ENCODE measurements at places on chromosomes 1 and 21.

DNA sequence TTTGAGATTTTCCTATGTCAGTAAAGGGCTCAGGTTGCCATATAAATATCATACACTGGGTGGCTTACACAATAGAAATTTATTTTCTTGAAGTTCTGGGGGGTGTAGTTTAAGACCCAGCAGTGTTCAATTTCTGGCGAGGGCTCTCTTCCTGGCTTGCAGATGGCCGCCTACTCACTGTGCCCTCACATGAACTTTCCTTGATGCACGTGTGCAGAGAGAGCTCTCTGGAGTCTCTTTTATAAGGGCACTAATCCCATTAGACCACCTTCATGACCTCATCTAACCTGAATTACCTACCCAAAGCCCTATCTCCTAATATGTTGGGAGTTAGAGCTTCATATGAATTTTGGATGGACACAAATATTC lies 21.1 kb downstream of the TMEM51 start:
- DNase-seq, result no peak

GRCh38 chr1:168972887-168973286 lies 133.6 kb upstream of the ATP1B1 start:
- no peak for DNase-seq

- DNase-seq, result no peak
These were observed 313.4 kb upstream of the C1orf174 start for GRCh38 chr1:4213366-4213973.

DNA sequence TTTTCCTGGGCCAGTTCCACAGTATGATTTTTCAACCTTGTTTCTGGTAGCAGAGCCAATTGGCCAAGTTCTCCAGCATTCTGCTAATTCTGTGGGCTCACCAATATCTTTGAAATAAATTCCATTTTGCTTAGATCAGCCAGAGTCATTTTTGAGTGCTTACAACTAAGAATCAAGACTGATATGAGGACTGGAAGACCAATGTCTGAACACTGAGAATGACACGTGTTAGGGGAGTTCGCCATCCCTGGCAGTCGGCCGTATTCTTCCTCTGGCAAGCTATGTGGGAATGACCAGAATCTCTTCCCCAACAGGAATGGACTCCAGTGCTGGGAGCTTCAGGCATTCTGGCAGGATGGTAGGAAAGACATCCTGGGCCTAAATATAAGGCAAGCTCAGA lies 4.9 kb upstream of the TENT5C start:
- no peak for DNase-seq

GRCh38 chr1:36787312-36787913 lies 246.9 kb downstream of the GRIK3 start:
- DNase-seq, result no peak

GRCh38 chr1:78227705-78228635 lies 182.2 kb downstream of the GIPC2 start:
- no peak for DNase-seq

GRCh38 chr21:32311621-32312020 lies 13.0 kb downstream of the MRAP start:
- DNase-seq, result no peak

GRCh38 chr1:14949836-14950713 lies 203.5 kb upstream of the TMEM51 start:
- DNase-seq, result no peak

- peak; percentile 11 for DNase-seq
These were observed 50.2 kb upstream of the USP25 start for GRCh38 chr21:15679630-15680029.

DNA sequence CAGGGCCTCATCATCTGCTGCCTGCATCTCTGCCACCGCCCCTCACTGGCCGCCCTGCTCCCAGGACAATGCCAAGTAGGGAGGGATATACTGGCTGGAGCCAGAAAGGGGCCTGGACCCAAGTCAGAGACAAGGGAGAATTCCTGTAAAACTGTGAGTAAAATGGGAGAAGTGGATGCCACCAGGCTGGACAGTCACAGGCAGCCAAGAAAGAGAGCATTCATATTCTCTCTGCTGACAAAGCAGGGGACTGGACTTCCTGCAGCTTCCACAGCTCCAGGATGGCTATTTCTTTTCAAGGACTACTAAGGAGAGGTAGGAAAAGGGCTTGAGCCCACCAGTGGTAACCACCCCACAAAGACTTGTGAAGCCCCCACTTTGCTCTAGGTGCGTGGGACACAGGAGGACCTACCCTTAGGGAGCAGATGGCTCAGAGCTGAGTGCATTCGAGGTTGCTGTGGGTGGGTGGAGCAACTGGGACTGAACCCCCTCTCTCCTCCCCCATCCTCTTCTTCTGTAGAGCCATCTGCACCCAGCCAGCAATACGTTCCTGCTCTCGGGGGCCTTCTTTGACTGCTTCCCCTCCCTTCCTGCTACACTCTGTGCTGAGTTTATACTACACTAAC lies 57.5 kb downstream of the GLIS1 start:
- DNase-seq, result no peak

DNA sequence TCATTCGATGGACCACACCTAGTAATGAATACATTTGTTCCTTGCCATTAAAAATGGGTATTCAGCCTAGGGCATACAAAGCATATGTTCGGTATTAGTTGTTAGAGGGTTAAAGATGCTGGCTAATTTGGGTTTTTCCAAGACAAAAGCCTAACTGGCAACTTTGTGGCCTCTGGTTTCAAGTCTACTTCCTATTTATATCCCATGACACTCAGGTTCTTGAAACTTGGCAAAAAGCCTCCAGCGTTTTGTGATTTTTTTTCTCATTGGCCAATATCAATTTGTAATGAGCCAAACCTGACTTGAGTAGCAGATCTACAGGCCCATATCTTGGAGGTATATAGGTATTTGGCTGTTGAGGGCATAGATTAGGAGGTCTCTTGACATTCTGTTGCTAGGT lies 75.3 kb downstream of the C1orf21 start:
- DNase-seq, result no peak

- no peak for DNase-seq
These were observed 142.9 kb downstream of the BACH1 start for GRCh38 chr21:29441651-29442050.

GRCh38 chr1:13860031-13860430 lies 160.0 kb downstream of the PRDM2 start:
- DNase-seq, result no peak

DNA sequence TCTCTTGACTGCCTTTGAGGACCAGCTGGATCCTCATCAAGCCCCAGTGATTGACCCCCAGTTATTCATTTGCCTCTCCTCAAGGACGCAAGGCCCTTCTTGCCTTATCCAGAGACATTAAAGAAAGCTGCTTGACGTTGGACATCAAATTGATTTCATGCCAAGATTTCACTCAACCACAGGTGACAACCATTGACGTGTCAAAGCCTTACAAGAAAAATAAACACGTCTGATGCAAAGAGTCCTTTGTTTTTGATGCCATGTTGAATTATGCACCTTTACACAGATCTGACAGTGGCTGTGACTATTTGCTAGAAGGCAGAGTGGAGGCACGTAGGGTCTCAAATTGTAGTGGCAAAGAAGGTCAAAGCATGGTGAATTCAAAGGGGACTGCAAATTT lies 666.2 kb upstream of the CAMK1G start:
- DNase-seq, result no peak

GRCh38 chr1:161722406-161722805 lies 1.1 kb downstream of the FCRLB start:
- DNase-seq, result no peak

DNA sequence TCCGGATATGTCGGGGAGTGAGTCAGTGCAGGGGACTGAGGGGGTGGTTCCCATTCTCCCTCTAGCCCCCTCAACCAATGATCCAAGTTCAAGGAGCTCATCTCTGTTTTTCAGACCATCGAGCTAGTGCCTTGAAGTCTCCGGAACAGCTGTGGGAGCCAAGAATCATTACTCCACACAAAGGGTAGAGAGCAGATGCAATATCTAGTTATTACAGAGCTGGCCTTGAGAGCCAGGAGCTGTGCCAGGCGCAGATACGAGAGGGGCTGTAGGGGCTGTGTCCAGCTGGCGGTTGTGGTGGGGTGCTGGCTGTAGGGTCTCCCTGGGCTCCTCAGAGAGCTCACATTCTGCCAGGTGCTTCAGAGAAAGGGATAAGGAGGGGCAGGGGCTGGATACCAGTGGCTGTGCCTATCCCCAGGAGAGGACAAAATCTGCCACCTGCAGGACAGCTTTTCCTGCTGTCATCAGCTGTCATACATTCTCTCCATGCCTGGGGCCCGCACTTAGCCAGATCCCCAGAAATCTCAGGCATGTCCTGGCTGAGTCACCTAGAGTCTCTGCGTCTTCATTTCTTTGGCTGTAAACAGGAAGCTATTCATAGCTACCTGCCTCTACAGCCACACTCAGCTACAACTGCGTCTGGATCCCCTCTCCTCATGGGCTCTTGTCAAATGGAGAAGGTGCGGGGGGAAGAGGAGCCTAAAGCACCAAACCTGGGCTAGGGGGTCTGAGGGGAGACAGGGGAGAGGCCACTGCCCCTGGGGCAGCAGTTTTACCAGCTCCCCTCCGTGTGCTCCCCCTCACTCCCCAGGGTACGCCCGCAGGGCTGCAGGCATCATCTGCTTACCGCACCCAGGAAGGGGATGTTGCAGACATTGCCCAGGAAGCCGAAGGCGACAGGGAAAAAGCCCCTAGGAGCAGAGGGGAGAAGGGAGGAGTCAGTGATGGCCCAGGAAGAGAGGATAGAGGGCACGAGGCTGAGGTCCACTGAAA lies 2.4 kb upstream of the KISS1 start:
- no peak for DNase-seq

DNA sequence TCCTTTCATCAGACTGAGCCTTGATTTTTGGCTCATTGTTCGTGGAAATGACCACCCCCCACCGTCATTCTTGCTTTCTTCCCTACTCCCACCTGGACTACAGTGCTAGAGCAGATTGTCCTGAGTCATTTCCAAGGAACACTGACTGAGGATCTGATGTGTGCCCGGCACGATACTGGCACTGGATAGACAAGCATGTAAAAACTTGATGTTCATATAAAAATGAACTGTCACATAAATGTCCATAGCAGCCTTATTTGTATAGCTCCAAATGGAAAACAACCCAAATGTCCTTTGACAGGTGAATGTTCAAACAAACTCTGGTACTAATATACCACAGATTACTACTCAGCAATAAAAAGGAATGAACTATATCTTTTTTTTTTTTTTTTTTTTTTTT lies 18.6 kb upstream of the SLC45A3 start:
- DNase-seq, result no peak

DNA sequence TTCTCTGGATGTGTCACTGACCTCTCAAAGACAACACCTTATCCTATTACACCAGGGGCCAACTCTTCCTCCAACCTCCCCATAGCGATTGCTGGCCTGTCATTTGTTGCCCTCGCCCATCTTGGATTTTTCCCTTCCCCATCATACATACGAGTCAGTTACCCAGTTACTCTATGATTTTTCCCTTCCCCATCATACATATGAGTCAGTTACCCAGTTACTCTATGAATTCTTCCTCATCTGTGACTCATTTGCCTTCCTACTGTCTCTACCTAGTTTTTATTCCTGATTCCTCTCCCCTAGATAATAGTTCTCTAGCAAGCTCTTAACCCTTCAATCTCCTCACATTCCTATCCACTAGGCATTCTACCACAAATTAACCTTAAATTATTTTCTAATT lies 178.8 kb downstream of the NR5A2 start:
- no peak for DNase-seq

- no peak for DNase-seq
These were observed 134.7 kb downstream of the HLX start for GRCh38 chr1:221013691-221014660.

DNA sequence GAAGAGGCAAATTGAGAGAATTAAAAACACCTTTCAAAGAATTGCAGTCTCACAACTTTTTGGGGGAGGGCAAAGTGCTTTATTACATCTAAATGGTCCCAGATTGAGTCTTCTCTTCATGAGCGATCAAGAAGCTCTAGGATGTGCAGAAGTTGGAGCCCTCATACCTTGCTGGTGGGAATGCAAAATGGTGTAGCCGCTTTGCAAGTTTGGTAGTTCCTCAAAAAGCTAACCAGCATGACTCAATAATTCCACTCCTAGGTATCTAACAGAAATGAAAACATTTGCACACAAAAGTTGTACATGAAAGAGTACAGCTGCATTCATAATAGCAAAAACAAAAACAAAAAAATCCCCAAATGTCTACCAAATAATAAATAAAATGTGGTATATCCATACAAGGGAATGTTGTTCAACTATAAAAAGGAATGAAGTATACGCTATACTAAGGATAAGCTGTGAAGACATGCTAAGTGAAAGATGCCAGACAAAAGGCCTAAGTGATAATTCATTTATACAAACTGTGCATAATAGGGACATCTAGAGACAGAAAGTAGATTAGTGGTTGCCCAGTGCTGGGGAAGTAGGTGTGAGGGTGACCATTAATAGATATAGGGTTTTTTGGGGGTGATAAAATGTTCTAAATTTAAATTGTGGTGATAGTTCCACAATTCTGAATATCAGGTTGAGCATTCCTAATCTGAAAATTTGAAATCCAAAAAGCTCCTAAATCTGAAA lies 55.2 kb downstream of the SELENOF start:
- DNase-seq, result no peak

- DNase-seq, result no peak
These were observed 121.2 kb downstream of the PIK3R3 start for GRCh38 chr1:46011121-46011695.

DNA sequence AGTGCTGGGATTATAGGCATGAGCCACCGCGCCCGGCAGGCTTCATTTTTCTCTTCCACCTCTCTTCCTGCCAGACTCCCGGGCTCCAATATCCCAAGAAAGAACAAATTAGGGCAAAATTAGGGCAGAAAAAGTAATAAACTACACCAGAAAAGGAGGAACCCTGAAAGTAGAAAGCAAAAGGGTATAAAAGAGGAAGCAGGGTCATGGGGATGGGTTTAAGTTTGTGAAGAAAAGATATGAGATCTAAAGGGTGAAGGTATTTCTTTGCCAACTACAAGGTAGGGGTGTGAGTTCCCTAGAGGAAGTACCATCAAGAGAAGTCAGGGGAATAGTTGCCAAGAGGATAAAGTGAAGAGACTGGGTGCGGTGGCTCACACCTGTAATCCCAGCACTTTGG lies 9.9 kb downstream of the PTPN22 start:
- no peak for DNase-seq

GRCh38 chr1:200665861-200666260 lies 3.8 kb downstream of the DDX59 start:
- DNase-seq, result no peak

DNA sequence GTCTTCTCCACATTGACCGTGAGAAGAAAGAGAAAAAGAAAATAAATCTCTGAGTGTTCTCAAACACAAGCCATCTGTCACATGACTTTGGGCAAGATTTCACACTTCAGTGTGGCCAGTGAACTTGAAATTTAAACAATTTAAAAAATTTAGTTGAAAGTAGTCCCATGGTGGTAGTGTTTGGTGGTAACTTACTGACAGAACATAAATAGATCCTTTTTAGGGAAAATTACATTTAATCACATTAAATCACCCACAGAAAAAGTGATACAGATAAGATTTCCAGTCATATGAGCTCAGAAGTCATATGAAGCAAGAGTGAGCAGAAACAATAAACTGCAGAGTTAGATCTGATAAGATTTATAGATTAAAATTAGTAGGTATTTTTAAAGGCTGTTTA lies 31.9 kb upstream of the SGIP1 start:
- DNase-seq, result no peak

- no peak for DNase-seq
These were observed 189.0 kb upstream of the DAB1 start for GRCh38 chr1:57612833-57613232.

- DNase-seq, result no peak
These were observed at the start of gene CORT for GRCh38 chr1:10449751-10450150. TSS of gene CORT (plus strand) at chr1:10450031. CDS start at chr1:10450224, 193 bp downstream.
